ENCODE measurements at places on chromosomes 2 and 18.

DNA sequence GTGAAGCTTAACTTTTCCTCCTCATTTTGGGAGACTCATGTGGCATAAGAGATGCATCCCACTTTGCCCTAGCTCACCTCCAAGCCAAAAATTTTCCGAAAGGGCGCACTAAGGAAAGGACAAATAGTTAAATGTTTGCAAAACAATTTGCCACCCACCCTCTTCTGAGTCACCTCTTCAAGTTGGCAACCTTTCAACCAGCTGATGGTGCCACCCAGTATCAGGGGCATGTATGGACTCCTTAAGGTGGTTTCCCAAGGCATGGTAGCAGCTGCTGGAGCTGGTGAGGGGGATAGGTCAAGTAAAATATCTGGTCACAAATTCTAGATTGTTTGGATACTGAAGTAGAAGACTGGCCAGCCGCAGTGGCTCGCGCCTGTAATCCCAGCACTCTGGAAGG lies 17.2 kb upstream of the ITGAV start:
- DNase-seq, result no peak

DNA sequence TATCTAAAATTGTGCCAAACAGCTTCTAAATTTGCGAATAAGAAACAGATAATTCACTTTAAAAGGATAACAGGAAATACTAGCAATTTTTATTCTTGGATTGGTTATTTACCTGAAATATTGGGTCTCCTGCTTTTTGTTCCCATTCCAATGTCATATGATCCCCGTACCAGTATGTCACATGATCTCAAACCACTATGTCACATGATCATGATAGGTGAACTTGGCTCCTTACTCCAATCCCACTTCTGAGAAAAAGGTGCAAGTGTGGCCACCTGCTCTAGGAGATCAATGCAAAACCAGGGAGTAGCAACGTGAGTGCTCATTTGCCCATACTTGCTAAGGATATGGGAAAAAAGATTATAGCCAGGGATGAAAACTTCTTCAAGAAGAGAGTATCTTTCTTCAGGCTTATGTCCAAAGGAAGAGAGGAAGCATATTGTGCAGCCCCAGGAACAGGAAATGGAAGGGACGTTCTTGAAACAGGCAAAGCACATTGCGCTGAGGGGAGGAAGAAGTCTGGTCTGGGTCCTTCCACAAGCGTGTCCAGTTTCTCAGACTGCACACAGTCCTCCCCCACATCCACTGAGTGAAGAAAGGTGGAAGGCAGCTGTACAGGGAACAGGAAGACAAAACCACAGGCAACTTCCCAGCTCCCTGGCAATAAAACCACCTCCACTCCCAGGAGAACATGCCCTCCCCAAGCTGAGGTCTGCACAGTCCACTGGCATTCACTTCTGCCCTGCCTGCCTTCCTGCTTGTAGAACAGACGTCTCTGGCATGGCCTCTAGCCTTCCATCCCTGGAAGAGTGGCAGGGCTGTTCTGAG lies at the start of gene LYG2:
Gene LYG2 (minus strand): TSS at position 176 of the 828 bp plus-strand sequence. CDS start 1,406 bp downstream, outside the sequence.
- DNase-seq, result no peak

DNA sequence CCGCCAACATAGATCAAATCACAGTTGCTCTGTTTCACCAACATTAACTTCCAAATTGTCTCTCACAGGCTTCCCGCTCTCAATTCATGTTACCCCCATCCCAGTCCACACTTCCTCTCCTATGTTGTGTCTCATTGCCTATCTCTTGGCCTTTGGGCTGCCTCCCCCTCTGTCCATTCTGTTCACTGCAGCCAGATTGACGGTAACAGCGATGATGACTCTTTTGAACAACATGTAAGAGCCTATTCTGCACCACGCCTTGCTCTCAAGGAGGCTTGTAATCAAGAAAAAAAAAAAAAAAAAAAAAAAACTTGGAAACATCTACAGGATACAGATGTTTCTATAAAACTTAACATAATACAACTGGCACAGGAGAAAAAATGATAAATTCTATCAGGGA lies 77.3 kb upstream of the RMDN2 start:
- no peak for DNase-seq

GRCh38 chr18:23401400-23402347 lies 51.4 kb upstream of the RIOK3 start:
- DNase-seq, result no peak

- DNase-seq, result no peak
Observed at GRCh38 chr2:101805152-101806088, 107.9 kb downstream of the MAP4K4 start.

DNA sequence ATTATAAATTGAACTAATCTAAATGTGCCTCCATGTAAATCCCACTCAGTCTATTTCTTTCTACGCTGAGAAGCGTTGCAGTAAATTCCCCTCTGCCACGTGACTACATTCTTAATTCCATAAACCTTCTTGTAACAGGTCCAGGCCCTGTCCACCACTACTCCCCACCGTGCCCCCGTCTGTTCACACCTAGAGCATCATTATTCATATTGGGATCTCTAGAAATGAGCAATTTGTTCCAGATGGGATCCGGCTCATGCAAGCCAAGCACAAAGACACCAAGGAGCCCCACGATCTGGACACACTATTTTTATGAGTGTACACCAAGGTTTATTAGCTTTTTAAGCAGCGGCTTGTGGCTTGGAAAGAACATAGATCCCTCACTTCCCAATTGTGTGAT lies 38.2 kb downstream of the BOLA3 start:
- DNase-seq, result no peak

- DNase-seq, result peak; percentile 0
Observed at GRCh38 chr18:75377926-75378325, 49.6 kb downstream of the SMIM21 start.

GRCh38 chr2:127011796-127012195 lies 95.2 kb downstream of the BIN1 start:
- no peak for DNase-seq

GRCh38 chr2:181910028-181910831 lies 18.7 kb downstream of the ITPRID2 start:
- DNase-seq, result no peak

GRCh38 chr2:144996225-144996795 lies 476.4 kb upstream of the ZEB2 start:
- no peak for DNase-seq

DNA sequence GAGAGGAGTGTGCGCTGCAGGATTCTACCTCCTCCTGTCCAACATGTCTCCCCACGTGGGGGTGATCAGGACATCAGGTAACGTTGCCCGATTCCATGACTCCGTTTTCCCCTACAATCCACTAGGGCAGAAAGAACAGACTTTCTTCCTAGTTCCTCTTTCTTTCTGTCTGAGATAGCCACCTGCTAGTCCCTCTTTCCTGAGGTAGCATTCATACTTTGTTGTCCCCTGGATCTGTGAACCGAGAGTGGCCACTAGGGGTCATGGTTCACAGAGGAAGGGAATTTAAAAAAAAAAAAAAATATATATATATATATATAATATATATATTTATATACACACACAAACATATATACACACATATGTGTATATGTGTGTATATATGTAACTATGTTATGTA lies 210.0 kb upstream of the ZNF521 start:
- no peak for DNase-seq

DNA sequence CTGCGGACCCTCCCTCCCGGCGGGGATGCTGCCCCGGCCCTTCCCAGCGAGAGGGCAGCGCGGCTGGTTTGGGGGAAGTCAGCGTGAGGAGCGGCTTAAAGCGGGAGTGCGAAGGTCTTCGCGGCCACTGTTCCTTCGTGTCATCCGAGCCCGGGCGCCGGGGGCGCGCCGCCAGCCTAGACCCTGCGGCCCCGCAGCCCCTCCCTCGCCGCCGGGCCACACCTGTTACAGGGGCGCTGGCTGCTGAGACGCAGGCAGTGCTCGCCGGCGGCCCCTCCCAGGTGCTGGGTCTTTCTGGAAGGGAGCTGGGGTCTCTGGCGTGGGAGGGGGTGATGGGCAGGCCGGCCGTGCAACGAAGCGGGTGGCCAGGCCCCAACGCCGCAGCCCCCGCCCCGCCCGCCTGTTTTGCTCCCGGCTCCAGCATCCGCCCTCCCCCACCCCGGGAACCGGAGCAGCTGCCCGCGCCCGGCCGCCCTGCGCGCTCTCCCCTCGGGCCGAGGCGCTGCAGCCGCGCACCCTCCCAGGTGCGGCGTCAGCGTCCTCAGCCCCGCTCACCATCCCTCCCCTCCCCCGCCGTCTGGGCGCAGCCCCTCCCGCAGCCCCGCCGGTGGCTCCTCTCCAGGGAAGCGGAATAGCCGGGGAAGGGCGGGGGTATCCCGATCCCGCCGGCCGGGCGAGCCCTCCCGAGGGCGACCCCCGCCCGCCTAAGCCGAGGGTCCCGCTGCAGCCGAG lies 727 bp downstream of the KIF1A start:
- DNase-seq, result no peak

DNA sequence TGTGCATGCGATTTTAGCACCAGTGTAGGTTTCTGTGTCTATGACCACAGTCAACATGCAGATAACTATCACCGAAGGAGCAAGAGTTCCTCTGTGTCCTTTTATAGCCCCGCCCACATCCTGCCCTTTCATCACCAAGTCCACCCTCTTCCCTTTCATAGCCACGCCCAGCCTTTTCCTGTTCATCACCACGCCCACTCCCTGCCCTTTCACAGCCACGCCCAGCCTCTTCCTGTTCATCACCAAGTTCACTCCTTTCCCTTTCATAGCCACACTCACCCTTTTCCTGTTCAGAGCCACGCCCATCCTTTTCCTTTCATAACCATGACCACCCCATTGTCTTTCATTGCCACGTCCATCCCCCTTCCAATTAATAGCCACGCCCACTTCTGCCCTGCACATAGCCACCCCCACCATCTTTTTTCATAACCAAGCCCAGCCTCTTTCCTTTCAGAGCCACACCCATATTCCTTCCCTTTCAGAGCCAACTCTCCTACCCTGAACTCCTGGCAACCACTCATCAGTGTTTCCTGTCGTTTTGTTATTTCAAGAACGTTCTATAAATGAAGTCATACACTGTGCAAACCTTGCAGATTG lies 273.9 kb downstream of the MYT1L start:
- no peak for DNase-seq

DNA sequence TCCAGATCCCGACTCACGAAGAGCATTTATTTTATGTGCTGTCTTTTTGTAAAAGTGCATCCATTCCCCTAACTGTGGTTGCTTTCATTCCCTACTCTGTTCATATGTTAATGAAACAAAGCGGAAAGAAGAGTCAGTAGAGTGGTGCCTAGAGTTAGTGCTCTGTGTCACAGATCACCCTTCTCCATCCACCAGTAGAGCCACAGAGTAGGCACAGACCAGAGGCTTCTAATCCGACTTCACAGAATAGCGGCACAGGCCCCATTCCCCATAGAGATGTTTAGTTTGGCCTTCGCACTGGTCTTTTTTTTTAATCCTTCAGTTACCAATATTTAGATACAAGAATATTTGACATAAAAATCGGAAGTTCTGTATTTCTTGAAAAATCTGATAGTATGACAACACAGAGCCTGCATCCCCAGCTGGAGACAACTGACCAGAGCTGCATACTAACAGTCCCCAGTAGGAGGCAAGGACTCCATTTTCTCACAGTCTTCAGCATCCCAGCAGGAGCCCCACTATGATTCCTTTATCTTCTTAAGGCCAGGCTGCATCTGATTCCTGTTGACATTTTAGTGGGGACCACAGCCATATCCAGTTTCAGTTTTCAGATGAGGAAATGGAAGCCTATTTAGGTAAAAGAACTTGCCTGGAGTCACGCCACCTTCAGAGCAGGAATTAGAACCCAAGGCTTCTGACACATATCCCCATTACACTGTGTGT lies 7.0 kb downstream of the G6PC2 start:
- no peak for DNase-seq

- DNase-seq, result no peak
Observed at GRCh38 chr18:58754544-58755068, 83.3 kb downstream of the MALT1 start.

GRCh38 chr2:45652090-45653031 lies 886 bp downstream of the PRKCE start:
- no peak for DNase-seq

DNA sequence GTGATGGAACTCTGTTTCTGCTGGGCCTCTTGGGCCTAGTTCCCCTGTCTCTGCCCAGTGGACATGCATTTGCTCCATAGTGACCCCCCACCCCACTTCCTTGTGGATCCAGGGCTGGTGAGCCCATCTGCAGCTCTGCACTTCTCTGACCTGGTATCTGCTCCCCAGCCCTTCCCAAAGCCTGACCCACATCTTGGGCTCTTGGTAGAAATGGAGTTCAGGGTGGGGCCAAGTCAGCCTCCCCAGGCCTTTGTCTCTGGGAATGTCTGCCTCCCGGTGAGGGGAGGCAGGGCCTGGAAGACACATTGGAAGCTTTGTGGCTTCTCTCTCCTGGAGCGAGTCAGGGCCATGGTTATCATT lies 6.3 kb upstream of the TRAF3IP1 start:
- DNase-seq, result no peak

DNA sequence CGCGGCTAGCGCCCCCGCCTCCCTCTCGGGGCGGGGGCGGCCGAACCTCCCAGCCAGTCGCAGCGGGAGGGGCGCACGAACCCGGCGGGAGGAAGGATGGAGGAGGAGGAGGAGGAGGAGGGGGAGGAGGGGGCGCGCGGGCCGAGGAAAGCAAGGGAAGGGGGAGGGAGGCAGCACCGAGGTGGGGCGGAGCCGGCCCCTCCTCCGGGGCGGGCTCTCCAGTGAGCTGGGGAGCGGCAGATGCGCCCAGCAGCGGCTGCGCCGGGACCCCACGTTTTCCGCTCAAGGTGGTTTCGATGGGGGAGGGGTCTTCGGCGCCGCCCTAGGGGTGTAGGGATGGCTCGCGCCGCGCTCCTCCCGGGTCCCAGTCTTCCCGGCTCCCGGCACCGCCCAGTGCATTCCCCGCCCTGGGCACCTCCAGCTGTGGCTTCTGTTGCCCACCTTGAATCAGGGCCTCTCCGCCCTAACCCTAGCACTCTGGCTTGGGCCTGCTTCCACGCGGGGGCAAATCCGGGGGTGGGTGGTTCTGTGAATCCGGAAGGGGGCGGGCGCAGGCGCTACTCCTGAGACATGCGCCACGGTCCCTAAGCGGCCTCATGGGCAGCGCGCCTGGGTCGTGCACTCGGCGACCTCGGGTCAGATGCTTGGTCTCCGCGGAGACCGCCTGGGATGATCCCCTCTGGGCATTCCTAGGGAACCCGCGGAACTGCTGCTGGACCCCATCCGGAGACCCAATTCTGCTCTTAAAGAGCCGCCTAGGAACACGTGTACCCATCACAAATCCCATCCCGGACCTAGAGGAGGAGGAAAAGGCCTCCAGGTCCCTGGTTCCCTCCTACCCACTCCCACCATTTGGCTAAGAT lies at the start of gene FBXO41:
Gene FBXO41 (minus strand): TSS at position 183 of the 863 bp plus-strand sequence. CDS start 14,848 bp downstream, outside the sequence.
- DNase-seq, result no peak

DNA sequence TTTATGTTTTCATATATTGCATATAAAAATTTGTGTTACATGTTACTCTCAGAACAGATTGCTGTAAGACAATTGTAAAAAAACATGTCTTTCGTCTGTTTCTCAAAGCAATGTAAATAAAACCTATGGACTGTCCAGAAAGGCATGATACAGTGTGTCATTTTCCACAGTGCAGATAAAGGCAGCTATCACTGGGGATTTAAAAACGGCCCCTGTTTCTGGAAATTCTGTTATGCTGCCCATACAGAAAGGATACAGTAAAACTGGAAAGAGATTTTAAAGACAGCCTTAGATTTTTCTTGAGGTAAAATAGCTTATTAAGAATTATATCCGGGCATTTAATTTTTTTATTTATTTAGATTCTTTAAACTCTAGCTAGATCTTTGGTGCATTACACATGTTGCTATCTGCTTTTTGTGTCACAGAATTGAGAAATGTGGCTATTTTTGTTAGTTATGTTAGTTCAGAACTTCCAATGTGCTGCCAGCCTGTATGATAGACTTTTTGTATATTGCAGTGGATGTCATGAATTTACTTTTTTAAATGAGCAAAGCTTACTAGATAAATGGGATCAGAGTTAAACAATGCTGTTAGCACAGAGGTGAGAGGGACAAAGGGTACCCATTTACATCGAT lies 859 bp upstream of the INO80D start:
- DNase-seq, result no peak

GRCh38 chr2:3827673-3828575 lies 124.5 kb downstream of the DCDC2C start:
- DNase-seq, result peak; percentile 6
